ENCODE measurements at places on chromosomes 7 and 10. TPM values are rescaled to one million over a fixed set of nuclear protein-coding genes. Genes with fewer than 3 reads are reported as not detected.

DNA sequence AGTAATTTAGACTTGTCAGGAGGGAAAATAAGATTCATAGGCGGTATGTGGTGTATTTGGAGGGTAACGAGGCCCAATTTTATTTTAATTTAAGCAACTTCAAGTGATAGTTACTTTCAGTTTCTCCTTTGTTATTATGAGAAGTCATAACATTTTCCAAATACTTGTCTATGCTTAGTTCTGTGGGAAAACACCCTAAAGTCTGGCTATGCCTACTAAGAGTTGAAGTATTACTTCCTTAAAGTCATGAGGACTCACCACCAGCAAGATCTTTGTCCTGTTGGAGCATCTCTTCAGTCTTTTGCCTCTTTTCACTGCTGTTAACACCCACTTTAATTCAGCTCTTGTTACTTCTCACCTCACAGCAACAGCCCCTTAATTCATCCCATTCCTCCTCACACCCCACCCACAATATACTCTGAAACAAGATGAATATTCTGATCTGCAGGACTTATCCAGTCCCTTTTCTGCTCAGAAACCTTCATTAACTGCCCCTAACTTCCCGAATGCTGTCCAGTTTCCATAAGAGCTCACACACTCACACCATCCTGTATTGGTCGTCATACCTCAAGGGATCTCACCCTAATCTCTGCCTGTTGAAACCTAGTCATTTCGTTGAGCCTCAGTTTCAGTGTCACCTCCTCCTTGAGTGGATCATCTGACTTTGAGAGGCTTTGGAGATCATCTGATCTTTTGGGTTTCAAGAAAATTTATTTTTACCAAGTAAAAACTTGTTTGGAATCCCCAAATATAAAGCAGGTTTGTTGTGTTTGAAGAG is 61.3 kb downstream of the DNAH11 start:
- no peak for DNase-seq
- no peaks in the 10 kb centered on the region for H3K27me3 ChIP-seq
- H3K4me1 ChIP-seq = no peaks in the 10 kb centered on the region
- no peak overlapping the region for H3K4me3 ChIP-seq

DNA sequence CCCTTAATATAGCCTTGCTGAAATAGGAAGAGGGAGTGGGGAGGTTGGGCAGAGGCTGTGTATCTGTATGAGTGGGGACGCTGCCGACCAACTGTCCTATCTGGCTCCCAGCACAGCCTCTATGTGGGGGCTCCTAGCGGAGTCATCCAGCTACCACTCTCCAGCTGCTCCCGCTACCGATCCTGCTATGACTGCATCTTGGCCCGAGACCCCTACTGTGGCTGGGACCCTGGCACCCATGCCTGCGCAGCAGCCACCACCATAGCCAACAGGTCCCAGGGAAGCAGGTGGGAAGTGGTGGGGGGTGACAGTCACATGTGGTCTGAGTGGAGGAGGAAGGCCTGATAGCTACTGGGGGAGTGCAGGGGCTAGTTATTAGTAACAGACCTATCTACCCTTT is 6.6 kb downstream of the MRPL43 start:
- no peak overlapping the region for H3K4me3 ChIP-seq
- no peaks in the 10 kb centered on the region for H3K36me3 ChIP-seq
- no peak overlapping the region for H3K27ac ChIP-seq
- no peak for DNase-seq

DNA sequence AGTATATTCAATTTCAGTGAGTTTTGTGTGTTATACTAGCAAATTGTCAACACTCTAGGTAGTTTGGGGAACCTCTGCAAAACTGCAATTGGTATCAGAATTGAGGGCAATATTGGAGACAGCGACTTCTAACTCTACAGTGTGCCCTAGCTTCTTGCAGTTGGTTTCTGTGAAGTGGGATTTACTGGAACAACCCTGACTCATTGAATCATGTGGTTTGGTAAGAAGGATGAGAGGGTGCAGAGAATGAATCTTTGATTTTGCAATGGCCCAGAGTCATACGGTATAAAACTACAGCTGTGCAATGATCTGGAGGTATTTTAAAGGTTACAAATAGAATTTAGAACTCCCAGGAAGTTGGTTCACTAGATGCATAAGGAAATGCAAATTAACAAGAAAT is 129.1 kb upstream of the PPP1R3A start:
- no peak overlapping the region for H3K27ac ChIP-seq
- no peaks in the 10 kb centered on the region for H3K36me3 ChIP-seq
- H3K4me1 ChIP-seq = no peaks in the 10 kb centered on the region
- H3K4me3 ChIP-seq = no peak overlapping the region

DNA sequence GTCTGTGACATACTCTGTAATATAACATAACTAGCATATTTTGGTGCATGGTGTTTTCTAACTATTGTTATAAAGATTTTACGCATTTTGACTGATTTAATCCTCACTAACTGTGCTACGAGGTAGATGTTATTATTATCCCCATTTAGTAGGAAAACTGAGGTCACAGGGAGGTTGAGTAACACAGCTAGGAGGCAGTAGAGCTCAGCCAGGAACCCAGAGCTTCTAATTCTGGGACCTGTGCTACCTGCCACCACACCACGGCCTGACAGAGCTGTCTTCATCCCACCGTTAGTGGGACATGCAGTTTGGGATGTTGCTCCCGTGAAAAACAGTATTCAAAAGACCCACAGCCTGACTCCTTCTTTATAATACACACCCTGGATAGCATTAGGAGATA is 962.5 kb downstream of the CNTNAP2 start:
- H3K4me3 ChIP-seq = no peak overlapping the region
- H3K36me3 ChIP-seq = no peaks in the 10 kb centered on the region
- DNase-seq = no peak
- no peaks in the 10 kb centered on the region for H3K27me3 ChIP-seq
- H3K4me1 ChIP-seq = no peaks in the 10 kb centered on the region

DNA sequence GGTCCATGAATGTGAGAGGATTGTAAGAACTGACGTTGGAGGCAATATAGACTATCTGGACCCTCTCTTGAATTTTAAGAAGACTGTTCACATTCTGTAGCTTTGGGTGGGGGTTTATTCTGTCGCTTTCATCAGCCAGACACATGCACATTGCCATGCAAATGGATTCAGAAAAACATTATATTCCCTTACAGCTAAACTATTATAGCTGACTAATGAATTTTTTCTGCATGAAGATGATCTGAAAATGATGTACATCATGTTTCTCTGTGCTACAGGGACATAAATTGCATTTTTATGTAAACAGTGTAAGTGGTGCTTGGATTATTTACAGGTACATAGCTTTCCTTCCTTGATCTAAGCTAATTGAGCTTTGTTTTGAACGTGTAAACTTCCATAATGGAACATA is 1.5 kb downstream of the MET start:
- no peak for DNase-seq
- H3K27ac ChIP-seq = no peak overlapping the region
- H3K36me3 ChIP-seq = no peaks in the 10 kb centered on the region
- no peak overlapping the region for H3K4me3 ChIP-seq
- H3K27me3 ChIP-seq = no peaks in the 10 kb centered on the region

- H3K27ac ChIP-seq = no peak overlapping the region
- no peaks in the 10 kb centered on the region for H3K36me3 ChIP-seq
- H3K4me3 ChIP-seq = no peak overlapping the region
Measured at GRCh38 chr10:80500572-80501380, 36.9 kb upstream of the SH2D4B start.

DNA sequence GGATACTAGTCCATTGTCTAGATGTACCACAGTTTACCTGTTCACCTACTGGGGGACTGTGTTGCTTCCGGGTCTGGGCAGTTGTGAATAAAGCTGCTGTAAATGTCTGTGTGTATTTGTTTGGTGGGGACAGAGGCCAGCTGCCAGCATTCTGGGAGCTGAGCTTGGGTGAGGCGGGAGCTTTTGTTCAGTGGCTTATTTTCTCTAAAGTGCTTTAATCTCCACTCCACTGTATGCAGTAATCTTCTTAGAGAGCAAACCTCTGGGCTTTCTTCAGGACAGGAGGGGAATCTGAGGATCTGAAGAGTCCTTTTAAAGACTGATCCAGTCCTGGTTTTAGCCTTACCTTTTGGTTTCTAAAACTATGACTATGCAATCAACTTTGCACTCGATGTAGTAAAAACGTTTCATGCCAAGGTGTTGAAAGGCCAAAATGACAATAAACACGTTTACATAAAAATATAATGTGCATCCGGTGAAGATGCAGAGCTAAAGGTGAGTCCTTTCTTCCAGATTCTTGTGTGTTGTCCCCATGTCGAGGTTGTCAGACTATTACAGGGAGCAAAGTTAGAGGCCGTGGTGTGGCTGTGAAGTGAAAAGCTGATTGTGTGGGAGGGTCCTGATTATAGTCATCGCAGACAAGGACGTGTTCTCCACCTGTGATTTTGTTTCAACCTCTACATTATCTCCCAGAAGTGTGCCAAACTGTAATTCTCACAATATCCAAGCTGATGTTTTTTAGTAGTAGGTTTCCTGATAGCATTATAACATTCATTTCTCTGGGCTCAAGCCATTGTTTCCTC is 279.8 kb downstream of the CAMK1D start:
- H3K27ac ChIP-seq = no peak overlapping the region
- H3K4me1 ChIP-seq = no peaks in the 10 kb centered on the region
- no peaks in the 10 kb centered on the region for H3K36me3 ChIP-seq
- H3K27me3 ChIP-seq = no peaks in the 10 kb centered on the region

DNA sequence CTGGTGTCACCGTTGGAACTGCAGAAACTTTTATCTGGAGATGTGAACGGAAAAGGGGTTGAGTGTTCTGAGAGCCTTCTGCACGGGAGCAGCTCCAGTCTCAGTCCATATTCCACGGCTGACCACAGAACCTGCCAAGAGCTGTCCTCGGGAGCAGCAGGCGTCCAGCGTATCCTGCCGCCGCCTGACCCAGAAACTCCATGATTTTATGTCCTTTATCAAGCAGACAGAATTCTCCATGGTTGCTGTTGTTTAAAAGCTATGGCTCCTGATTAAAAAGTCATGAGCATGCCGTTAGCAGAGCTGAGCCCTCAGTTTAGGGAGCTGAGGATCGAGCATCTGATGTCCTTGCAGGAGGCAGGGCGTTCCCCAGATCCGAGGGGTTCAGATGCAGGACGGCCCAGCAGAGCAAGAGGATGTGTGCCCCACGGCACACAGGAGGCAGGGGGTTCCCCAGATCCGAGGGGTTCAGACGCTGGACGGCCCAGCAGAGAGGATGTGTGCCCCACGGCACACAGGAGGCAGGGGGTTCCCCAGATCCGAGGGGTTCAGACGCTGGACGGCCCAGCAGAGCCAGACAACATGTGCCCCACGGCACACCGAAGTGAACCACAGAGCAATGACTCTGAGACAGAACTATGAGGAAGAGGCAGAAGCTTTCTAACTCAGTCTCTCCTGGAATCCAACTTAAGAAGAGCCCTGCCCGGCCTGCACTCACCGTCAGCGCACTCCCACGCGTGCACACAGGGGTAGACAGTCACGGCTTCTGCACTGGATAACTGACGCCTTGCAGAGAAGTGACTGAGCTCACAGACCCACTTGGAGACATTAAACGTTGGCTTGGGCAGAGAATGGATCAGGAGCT is 96.4 kb downstream of the WDR37 start:
- peaks cover 4% of the 10 kb centered on the region for H3K4me1 ChIP-seq
- H3K27me3 ChIP-seq = no peaks in the 10 kb centered on the region
- H3K36me3 ChIP-seq = no peaks in the 10 kb centered on the region
- H3K27ac ChIP-seq = no peak overlapping the region
- no peak overlapping the region for H3K4me3 ChIP-seq

- no peaks in the 10 kb centered on the region for H3K27me3 ChIP-seq
- H3K27ac ChIP-seq = no peak overlapping the region
- no peaks in the 10 kb centered on the region for H3K4me1 ChIP-seq
Measured at GRCh38 chr10:112307358-112308124, 24.3 kb downstream of the TECTB start.

DNA sequence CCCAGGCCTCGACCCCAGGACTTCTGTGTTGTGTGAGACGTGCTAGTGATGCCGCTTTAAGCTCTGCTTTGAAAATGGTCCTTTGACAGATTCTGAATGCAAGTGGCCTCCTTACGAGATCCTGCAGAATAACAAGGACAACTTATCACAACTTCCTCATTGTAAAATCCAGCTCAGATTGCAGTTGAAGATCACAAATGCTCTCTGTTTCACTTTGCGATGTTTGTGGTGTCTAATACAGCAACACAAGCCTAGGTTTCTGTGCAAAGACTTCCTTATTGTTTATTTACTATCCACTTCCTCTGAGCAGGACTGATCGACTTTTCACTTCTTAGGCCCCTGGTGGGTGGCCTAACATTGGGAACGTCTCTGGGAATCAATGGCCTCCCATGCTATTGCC is 31.7 kb upstream of the INSIG1 start:
- no peak overlapping the region for H3K27ac ChIP-seq
- H3K4me3 ChIP-seq = no peak overlapping the region
- H3K36me3 ChIP-seq = no peaks in the 10 kb centered on the region

GRCh38 chr7:72325561-72325960 is 86.6 kb downstream of the CALN1 start:
- no peaks in the 10 kb centered on the region for H3K36me3 ChIP-seq
- no peaks in the 10 kb centered on the region for H3K27me3 ChIP-seq
- H3K27ac ChIP-seq = no peak overlapping the region
- H3K4me3 ChIP-seq = no peak overlapping the region
- no peaks in the 10 kb centered on the region for H3K4me1 ChIP-seq

GRCh38 chr7:92645114-92646061 is 55.2 kb upstream of the FAM133B start:
- H3K27me3 ChIP-seq = no peaks in the 10 kb centered on the region
- no peak for DNase-seq
- H3K36me3 ChIP-seq = no peaks in the 10 kb centered on the region

DNA sequence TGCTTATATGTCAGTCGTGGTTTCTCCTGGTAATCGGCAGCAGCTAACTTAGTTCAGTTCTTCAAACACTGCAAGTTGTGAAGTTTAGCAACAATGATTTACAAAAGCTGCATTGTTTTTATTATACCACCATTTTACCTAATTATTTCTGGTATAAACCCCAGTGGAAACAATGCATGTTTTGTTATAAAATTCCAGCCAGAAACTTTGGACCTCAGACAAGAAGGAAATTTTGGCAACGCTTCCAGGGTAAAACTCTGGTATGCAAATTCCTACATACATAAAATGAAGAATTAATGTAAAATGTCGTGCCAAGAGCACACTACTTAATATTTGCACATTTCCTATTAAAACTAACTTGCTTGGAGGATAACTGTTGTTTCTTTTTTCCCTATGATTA is 277.4 kb upstream of the LYZL1 start:
- H3K4me3 ChIP-seq = no peak overlapping the region
- H3K27ac ChIP-seq = no peak overlapping the region
- H3K4me1 ChIP-seq = no peaks in the 10 kb centered on the region
- no peaks in the 10 kb centered on the region for H3K27me3 ChIP-seq
- H3K36me3 ChIP-seq = no peaks in the 10 kb centered on the region

DNA sequence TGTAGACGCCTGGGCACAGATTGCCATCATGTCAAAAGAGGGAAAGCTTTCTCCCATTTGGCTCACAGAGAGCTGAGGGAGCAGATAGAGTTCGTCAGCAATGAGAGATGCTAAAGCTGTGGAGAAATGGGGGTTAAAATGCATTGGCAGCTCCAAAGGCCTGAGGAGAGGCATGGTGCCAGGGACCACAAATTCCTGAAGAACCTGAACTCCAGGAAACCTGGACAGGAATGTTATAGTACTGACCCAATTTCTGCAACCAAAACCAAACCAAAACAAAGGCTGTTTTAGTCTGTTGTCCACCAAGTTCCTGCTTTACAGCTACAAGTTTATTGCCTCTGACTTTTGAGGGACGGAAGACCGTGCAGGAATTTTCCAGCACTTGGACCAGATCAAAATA is 575.7 kb downstream of the REEP3 start:
- H3K36me3 ChIP-seq = no peaks in the 10 kb centered on the region
- H3K27ac ChIP-seq = no peak overlapping the region
- no peaks in the 10 kb centered on the region for H3K27me3 ChIP-seq
- no peaks in the 10 kb centered on the region for H3K4me1 ChIP-seq
- no peak for DNase-seq

TMEM140 gene
- 9.3 TPM for total RNA-seq

HOXA3 gene
- 0.36 TPM for total RNA-seq

PON3 gene
- 14.6 TPM for total RNA-seq
